ENCODE measurements at places on chromosomes 5 and 9.

DNA sequence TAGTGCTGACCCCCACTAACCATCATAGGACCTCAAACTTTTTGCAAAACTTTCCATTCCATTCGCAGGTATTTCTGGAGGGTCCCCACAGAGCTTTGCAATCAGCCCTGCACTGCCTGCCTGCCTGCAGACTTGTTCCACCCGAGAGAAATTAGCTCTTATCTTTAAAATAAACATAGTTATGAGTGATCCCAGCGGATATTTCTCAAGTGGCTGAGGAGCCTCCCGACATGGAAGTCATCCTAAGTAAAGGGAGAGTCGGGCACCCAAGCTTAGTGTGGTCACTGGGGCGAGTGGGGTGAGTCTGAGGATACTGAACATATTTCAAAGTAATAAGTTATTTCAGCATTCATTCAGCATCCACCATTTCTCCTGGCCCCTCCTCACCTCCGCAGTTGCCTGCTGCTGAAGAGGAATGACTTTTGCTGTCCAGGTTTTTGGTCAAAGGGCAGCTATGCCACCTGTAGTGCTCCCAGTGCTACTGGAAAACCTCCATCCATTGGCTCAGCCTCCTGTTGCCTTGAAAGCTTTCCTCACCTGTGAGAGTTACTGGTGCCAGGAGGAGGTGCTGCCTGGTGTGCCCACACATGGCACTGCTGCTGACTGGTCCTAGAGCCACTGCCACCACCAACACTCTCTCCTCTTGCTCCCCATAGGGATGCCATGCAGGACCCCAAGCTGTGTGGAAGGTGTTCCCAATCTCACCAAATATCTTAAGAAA lies 89.7 kb upstream of the PCSK1 start:
- no peak for DNase-seq

- no peak for DNase-seq
Observed at GRCh38 chr9:38671748-38672147, 48.2 kb downstream of the FAM240B start.

- DNase-seq = no peak
Observed at GRCh38 chr9:119429302-119429701, 60.1 kb upstream of the BRINP1 start.

GRCh38 chr5:13478831-13479465 lies 465.5 kb downstream of the DNAH5 start:
- peak; percentile 10 for DNase-seq

DNA sequence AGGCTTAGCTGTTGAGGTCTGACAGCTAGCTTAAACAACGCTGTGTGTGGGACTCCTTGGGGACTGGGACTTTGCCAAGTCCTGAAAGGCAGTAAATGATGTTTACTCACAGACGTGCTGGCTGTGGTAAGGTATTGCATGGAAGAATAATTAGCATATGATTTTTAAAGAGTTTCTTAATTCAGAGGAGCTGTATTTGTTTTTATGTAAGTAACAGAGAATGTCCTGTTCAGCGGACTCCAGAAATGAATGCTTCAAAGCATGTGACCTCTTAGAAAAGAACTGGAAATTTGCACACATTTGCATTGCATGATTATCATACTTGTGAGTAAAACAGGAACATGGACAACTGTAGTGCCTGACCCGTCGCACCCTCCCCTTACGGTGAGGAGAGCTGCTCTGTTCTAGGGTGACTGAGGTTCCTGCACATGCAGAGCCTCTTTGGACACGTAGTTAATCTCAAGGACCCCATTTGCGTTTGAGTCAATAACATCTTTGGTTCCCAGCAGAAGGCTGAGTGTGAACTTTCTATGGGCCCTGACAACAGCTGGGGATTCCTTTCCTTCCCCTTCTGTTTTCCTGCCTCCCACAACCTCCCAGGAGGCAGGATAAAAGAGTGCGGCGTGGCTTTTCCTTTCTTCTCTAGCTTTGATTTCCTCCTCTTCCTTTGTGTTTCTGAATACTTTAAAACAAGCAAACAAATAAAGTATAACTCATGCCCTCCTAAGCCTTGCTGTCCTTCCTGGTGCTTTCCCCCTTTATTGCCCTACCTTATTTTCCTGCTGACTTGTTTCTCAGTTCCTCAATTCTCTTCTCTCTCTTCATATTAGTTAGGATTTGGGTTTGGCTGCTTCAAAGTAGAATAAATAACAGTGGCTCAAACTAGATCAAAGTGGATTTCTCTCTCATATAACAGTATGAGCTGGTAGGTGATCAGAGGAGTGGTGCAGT lies 157.2 kb upstream of the CD180 start:
- no peak for DNase-seq

GRCh38 chr9:88017096-88017495 lies 42.8 kb upstream of the CDK20 start:
- DNase-seq = no peak

DNA sequence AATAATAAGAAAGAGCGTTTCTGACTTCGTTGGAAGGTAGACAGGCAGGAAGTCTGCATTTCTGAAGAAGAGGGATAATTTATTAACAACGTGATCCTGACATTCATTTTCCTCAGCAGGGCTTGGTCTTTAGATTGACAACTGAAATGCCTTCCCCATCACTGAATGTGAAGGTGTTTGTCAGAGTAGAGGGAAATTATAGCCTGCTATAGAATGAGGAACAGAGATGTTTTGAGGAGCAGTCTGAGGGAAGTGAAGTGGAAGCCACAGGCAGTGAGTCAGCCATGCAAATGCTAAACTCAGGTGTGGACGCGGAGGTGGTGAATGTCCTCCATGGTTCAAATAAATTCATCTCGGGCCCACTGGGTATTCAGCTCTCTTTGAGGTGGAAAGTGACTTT lies 30.5 kb downstream of the C7 start:
- DNase-seq = no peak

- DNase-seq = no peak
Observed at GRCh38 chr5:80069918-80070318, 34.8 kb downstream of the THBS4 start.

- DNase-seq = no peak
Observed at GRCh38 chr9:113989017-113989713, 88.9 kb downstream of the AMBP start.

DNA sequence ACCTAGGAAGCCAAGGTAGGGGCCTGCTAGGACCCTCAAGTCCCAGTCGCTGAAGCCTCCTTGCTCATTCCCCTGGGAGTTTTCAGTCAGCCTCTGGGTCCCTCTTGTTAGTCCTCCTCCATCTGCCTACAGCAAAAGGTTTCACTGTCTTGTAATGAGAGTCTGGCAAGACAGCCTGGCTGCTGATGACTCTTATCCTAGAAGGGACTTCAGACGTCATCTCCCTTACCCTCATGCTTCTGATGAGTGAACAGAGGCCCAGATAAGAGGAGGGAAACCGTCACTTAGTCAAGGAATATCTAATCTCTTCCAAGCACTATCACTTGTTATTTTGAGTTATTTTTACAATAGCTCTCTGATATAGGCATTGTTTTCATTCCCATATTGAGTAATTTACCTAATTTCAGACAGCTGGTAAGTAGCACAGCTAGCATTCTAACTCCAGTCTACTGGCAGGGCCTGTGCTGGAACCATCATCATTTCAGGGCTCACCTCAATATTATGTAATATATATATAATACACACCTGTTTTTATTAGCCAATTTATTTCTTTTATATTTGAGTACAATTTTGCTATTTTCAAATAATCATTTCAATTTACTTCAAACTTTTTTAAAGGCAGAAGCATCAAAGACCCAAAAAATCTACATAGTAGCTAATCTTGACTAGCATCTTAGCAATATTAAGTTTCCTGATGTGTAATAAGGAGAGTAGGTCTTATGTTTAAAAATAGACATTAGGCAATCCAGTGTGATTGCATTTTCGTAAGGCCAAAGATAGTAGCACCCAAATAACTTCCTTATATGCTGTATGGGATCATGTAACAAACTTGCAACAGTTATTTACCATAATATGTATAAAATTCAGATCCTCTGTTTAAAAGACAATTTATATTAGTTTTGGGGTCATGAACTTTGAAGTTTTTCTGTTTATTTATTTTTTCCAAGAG lies 7.9 kb downstream of the CMYA5 start:
- no peak for DNase-seq
